NCI-H526 (cell line): ENCODE measurements at places on chromosomes 5 and 9.

DNA sequence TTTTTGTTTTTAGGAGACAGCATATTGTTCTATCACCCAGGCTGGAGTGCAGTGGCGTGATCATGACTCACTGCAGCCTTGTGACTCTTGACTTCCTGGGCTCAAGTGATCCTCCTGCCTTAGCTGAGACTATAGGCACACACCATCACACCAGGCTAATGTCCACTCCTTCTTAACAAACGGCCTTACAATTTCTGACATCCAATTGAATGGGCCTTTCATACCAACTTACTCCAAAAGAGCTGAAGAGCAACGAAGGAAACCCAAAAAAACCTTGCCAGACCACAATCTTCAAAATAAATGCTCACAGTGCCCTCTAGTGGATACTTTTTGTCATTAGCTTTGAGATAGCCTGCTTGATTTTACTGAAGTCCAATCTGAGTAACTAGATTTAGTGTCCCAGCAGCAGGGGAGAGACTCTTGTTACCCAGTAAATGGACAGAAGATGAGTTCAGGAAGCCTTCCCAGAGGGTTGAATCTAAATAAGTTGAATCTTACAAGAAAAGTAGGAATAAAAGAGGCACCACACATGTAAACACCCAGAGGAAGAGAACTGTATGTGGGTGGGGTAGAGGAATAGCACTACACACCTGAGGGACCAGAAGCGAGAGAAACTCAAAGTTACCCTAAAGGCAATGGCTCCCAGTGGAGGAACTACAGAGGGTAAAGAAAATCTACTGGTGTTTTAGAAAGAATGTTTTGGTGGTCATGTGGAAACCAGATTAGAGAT lies 9.3 kb downstream of the ZNF622 start:
- DNase-seq: peak; percentile 2

GRCh38 chr9:94014066-94014654 lies 59.0 kb upstream of the BARX1 start:
- no peak for DNase-seq

GRCh38 chr9:134177624-134178393 lies 13.4 kb upstream of the RNU6ATAC start:
- no peak for DNase-seq

DNA sequence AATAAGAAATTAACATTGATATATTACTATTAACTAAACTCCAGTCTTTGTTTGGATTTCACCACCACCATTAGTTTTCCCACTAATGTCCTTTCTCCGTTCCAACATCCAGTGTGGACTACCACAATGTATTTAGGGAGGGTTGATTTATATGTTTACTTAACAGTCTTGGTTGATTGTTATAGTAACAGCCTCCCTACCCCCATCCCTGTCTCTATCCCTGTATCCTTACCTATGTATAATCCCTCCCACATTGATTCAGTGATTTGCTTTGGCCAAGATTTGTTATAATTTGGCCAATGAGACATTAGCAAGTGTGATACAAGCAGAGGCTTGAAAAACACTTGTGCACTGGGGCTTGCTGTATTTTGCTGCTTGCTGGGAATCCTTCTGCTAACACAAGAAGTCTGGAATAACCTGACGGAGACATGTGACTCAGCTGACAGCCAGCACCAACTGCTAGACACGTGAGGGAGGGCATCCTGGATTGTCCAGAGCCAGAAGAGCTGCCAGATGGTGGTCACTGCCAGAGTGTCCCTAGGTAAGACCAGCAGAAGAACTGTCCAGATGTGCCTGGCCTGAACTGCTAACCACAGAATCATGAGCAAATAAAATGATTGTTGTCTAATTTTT lies 51.2 kb upstream of the TCF7 start:
- DNase-seq: no peak
